ENCODE measurements at places on chromosomes 4 and X.

GRCh38 chr4:168710353-168710946, 213.6 kb downstream of the PALLD start:
- no peak for DNase-seq

DNA sequence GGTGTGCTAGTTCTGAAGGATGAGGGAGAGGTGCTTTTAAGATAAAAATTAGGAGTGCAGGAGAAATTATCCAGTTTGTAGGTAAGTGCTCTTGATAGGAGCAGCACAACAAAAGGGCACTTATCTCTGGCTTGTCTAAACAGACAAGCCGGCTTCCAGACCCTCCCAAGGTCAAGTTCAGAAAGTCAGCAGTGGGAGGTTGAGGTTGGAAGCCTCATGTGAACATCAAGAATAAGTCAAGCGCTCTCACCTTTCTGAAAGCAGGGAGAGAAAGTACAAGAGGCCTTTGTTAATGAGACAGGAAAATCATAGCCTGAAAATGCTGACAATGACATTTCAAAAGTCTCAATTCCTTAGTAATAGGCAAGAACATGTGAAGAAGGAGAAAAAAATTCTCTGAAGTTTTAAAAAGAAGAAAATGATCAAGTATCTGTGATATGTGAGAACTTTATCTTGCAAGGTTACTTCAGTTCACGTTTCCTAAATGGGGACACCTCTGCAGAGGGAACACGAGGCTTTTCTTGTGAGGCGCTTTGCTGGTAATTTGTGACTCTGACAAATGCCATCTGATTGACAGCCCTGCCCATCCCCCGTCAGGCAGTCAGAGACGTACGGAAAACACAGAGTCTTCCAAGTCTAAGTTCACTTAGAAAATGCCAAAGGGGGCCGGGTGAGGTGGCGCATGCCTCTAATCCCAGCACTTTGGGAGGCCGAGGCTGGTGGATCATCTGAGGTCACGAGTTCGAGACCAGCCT, 62.2 kb downstream of the TIGD2 start:
- DNase-seq, result no peak

DNA sequence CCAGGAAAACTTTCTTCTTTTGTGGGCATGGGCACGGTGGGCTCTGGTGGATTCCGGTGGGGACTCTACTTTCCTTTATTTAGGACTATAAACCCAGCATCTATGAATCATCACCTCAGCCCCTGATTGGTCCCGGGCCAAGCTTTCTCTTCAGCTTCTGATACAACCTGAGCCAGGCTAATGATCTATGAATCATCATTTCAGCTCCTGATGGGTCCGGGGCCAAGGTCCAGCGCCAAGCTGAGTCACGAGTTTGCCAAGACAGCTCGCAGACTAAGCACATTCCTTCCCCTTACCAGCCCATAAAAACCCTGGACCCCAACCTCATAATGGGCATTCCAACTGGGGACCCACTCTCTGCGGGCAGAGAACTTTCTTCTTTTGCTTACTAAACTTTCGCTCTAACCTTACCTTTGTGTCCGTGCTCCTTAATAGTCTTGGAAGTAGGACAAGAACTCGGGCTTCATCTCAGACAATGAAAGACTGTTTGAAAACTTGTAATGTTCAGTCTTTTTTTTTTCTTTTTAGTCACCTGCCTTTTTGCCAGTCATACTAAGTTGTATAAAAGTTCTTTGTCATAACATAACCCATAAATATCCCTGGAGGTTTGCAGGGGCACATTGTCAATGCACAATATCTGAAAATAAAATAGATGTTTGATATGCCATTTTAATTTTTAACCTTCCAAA, 904.9 kb upstream of the EPHA5 start:
- no peak for DNase-seq

- DNase-seq, result no peak
Measured at GRCh38 chrX:45165726-45166125, 35.0 kb downstream of the DIPK2B start.

DNA sequence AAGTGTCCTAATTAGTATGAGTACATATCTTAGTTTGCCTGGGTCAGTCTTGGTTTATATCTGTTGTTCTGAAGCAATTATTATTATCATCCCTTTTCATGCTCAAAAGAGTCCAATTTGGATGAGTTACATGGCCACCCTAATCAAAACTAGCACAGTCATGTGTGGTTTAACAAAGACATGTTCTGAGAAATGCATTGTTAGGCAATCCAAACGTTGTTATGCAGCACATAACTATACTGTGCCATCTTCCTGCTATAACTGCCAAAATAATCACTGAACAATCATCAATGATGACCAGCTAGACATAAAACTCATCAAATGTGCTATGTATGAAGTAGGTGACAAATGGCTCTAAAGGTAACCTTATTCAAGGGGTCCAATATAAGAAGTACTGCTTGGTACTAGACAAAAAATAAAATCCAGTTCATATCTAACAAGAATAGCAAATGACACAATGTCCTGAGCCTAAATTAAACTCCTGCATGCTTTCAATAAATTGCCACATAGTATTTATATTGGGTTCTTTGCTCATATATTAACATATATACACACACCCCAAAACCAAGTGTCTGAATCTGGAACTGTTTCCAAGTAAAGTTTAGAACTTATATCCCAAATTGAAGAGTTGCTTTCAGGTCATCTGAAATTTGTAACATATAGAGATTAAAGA, 41.9 kb downstream of the CNOT6L start:
- DNase-seq, result no peak

DNA sequence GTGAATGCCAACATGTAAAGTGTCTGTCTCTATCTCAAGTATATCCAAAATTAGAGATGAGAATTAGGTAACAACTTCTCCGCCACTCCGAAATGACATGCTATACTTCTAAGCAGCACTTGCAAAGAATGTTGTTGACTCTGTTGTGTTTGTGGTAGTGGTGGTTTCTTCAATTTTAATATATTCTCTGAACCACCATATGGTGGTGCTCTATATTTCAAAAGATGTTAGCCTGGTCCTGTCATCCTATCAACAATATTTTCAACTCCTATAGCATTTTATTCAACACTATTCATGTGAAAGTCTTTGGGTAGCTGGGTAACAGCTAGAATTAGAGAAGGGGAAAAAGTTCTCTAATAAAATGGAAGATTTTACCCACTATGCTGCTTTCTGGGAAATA, 1622.8 kb upstream of the IGFBP7 start:
- DNase-seq, result no peak

GRCh38 chr4:25330335-25330734, 17.8 kb downstream of the ZCCHC4 start:
- DNase-seq, result no peak

- DNase-seq, result no peak
Measured at GRCh38 chrX:19107035-19107434, 15.2 kb downstream of the ADGRG2 start.

- DNase-seq, result no peak
Measured at GRCh38 chrX:136162827-136163570, 15.7 kb downstream of the FHL1 start.

DNA sequence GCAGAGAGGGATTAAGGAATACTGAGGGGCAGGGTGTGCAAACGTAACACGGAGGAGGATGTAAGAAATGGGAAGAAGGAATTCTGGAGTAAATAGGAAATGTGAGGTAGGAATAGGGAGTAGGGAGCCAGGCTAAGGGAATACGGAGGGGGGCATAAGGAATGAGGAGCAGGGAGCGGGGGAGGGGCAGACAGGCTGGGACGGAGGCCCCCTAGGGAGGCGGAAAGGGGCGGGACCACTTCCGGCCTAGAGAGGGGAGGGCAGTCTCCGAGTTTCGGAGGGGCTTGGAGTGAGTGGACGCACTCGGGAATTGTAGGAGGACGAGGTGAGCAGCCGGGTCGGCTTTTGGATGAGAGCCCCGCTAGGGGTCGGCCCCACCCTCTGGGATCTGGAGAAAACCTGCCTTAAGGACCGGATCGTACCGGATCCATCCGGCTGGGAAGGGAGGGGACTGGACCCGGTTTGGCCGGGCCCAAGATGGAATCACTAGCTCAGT, 612 bp downstream of the MAGED2 start:
- DNase-seq, result no peak

DNA sequence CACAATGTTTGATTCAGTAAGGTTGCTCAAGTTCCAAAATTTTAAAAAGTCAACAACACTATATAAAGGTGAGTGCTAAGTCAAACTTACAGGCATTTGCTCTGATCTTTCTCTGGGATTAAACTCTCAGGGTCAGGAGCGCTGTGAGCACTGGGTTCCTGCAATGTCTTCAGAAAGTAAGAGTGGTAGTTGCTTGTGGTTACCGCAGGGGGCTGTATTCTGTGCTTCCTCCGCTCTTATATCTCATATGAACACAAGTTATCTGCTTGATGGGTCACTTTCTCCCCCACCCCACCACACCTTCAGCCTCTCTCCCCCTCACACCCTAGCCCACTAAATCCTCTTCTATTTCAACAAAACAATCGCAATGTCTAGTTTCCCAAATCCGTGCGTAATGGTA, 116.4 kb upstream of the IGSF1 start:
- no peak for DNase-seq
